ENCODE measurements at places on chromosomes 6 and 20.

DNA sequence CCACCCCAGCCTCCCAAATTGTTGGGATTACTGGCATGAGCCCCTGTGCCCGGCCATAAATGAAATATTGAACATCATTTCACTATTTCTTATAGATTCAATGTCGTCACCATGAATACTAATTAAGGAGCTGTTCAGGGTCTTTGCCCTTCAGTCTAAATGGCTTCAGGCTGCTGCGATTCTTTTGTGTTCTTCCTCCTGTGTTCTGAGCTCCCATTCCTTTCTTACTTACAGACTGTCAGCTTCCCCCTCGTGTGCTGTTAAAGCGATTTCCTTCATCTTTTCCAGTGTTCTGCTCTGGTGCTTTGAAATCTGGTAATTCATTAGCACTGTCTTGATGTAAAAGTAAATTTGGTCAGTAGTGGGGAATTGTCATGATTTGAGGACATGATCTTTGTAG lies 63.3 kb upstream of the PRDM1 start:
- DNase-seq: no peak

DNA sequence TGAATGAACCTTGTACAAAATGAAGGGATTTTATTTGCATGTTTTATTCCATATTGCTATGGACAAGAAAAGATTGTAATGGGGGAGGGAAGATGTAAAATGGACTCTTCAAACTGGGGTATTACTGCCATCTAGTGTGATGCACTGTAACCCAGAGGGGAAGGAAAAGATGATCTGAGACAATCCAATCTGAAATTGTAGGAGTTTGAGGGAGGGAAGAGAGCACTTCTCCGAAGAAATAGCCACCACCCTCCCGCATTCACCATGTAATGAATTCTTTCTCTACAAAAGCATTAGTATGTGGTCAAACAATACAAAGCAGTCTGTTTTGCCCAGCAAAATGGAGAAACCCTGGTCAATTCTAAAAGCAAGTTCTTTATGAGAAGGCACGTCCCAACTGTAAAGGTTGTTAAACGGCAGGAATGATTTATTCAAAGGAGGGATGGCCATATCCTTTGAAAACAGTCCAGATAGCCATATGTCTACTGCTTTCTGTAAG lies 679.5 kb upstream of the NRSN1 start:
- no peak for DNase-seq

GRCh38 chr6:73954881-73955280 lies 258.9 kb downstream of the CD109 start:
- DNase-seq: no peak

DNA sequence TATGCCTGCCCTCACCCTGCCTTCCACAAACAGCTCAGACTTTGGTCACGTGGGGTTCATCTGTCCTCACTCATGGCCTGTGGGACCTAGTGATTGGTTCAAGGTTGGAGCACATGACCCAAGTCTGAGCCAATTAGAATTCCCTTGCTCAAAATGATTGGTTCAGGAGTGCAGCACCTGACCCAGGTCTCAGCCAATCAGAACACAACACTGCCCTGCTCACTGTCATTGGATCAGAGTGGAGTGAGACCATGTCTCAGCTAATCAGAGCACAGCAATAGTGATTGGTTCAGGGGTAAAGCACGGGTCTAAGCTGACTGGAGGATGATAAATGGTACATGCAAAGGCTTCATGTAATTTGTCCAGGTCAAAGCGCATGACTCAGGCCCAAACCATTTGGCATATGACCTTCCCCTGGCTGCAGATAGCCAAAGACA lies 102.2 kb downstream of the PREX1 start:
- no peak for DNase-seq

- no peak for DNase-seq
Observed at GRCh38 chr6:113211170-113211569, 646.0 kb upstream of the MARCKS start.

All from CD4-positive, alpha-beta T cell treated with Interleukin-6 for 4 hours (primary cell).